Fibroblast of skin of scalp (primary cell): ENCODE measurements at places on chromosomes 16 and 17.

DNA sequence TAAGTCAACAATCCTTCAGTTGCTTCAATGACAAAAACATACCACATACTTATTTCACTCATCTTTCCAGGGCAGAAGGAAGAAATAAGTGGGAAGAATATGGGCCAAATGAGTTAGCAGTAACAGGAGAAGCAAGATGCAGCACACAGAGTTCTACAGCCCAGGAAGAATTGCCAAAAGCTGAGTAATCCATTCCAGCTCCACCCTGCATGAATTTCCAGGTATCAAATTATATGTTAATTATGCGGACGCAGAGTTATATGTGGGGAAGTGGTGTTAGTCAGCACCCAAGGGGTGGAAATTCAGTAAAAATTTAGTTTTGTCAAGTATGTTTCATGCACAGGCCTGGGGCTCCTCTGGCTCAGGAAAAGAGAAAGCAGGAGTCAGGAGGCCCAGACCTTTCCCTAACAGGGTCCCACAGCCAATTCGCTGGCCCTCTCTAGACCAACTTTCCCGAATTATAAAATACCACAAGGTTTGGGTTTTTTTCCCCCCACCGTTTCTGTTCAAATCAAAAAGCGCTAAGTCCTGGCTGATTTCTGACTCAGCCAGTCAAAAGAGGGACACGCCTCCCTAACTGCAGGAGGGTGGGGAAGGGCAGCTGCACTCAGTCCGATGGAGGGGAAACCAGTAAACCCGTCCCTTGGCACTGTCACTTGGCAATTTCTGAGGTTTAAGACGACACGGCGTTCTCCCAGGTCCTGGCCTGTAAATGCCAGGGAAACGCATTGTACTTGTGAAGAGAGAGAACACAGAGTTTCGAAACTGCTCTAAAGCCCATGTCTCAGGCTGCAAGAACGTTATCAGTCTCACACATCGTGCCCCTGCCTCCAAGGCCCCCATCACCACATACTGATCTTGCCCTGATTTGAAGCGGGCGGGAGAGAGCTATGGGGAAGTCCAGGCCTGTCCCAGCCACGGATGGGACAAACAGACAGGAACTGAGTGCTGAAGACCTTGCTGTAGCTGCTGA lies 58.1 kb downstream of the ZFHX3 start:
- peak; percentile 87 for DNase-seq

DNA sequence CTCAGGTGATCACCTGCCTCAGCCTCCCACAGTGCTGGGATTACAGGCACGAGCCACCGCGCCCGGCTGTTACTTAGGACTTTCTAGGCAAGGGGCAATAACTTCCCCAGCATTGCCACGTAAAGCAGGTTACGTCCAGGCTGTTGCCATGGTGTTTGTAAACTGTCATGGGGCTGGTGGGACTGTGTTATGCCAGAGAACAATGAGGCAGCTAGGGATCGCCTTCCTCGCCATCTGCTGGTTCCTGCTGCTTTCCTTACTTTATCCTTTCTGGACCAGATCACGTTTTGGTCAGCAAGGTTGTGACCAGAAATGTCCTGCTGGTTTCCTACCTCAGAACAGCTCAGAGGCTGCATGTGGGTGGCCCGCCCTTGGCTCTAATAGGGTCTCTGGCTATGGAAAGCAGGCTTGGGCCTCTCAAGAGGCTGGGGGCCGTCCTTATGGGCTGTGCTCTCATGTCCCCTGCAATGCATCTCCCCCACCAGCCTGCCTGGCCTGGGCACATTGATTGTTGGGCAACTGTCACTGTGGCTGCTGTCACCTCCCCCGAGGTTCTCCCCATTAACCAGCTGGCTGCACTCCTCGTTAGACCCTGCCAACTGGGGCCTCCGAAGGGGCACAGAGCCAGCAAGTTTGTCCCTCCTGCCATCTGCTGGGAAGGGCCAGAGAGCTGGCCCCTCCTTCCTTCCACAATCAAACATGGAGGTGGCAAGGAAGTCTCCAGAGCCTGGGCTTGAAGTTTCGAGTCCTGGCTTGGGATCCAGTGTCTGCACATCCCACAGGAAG lies 28.2 kb upstream of the ZC3H18 start:
- no peak for DNase-seq

GRCh38 chr16:87491522-87492290 lies 1.1 kb downstream of the ZCCHC14 start:
- no peak for DNase-seq

- no peak for DNase-seq
Measured at GRCh38 chr17:72419866-72420774, 299.3 kb downstream of the SOX9 start.

DNA sequence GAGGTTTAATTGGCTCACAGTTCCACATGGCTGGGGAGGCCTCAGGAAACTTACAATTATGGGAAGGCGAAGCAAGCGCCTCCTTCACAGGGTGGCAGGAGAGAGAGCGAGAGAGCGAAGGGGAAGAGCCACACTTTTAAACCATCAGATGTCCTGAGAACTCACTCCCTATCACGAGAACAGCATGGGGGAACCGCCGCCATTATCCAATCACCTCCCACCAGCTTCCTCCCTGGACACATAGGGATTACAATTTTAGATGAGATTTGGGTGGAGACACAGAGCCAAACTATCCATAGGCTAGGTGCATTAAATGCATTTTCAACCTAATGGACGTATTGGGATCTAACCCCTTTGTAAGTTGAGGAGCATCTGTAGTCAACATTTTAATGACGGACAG lies 4.9 kb upstream of the ANKRD40 start:
- no peak for DNase-seq

DNA sequence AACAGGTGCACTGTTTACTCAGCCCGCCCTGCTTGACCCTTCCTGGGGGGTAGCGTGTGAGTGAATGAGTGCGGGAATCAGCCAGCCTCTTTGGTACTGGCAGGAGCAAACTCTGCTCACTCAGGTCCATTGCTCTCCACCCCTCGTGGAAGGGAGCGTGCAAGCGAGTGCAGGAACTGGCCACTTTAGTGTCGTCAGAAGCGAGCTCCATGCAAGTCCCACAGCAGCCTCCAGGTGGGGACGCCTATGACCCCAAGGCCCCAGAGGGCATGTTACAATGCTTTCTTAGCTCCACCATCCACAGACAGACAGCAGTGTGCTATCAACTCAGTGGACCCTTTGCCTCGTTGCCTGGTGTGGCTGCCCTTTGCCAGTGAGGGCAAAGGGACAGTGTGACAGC lies 1025.1 kb upstream of the CDH8 start:
- no peak for DNase-seq

DNA sequence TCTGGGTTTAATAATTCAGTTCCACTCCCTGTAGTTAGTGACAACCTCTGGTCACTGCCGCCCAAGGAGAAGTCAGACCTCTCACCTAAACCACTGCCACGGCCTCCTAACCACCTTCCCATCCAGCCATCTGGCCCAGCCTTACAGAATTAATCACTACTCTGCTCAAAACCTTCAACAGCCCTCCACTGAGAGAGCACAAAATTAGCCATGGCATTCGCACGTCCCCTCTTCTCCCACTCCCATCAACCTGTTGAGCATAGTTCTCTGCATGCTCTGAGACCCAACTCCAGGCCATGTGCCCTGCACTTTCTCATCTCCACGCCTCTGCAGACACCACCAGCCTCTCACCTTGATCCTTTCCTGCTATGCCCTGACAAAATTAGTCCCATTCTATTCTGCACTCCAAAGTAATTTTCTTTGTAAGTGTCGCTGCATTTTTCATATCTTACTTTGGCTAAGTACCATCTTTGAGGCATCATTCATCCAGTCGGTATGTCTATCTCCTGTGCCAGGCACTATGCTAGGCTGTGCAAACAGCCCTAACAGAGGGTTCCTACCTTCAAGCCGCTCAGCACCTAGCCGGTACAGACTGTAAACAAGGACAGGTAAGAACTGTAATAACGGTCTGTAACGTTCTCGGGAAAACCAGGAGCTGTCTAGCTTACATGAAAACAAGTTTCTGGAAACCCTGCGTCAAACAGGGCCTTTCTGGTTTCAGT lies 963 bp downstream of the COPRS start:
- DNase-seq = no peak

DNA sequence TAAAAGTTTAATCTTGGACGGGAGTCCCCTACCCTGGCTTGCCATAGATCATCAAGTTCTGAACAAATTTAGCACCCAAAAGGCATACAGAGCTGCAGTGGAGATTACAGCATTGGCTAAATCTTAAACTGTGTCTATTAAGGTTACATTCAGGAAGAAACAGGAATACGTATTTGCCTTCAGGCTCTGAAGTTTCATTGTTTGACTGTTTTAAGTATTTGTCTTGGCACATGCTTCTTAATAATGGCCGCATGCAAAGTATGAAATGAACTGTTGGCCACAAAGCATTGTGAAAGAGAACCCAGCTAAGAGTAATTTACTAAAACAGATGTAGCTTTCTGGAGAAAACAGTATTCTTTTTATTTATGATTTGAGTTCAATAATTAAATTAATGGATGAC lies 63.9 kb upstream of the CNEP1R1 start:
- peak; percentile 34 for DNase-seq

DNA sequence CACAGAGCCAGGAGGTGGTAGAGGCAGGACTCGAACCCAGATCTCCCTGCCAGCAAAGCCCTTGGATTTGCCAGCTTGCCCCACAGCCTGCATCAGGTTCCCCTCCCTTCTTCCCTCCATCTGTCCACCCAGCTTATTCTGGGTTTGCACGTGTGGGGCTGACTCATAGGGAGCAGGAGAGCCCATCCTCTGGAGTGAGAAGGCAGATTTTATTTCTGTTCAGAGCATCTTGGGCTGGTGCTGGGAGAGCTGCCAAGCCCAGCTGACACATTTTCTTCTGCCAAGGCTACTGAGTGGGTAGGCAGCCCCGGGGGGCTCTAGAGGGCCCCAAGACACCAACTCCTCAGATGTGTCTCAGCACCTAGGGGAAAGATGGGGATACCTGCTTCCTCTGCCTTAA lies 106.3 kb upstream of the CRHR1 start:
- DNase-seq = no peak

GRCh38 chr17:208429-208828 lies 27.0 kb upstream of the DOC2B start:
- DNase-seq = no peak

- DNase-seq = peak; percentile 93
Measured at GRCh38 chr16:84881702-84882521, 62.1 kb downstream of the CRISPLD2 start.

DNA sequence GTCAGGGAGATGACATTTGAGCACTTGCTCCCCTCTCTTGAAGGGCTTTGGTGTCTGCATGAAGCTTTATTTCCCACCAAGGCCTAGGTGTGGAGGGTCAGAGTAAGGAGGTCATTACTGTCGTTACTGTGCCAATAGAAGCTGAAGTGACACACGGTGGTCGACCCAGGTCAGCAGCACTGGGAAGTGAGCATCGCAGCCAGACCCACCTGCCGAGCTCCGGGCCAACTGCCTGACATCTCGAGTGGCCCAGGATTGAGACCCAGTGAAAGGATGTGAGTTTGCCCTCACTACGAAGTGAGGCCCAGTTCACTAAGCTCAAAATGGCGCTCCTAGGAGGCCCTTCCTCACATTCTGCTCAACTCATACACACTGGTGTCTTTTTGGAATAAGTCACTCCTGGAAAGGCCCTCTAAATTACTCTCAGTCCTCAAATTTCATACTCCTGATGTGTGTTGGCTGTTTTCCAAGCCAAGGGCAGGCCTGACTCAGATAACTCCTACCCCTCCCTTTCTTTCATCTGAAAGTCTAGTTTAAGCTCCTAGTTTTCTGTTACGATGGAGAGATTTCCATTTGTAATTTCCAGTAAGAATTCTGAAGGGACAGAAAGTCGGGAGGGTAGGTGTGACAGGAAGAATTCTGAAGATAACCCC lies 200.4 kb downstream of the LGALS9B start:
- DNase-seq = peak; percentile 81

- DNase-seq = peak; percentile 81
Measured at GRCh38 chr16:81610144-81610842, 165.7 kb downstream of the CMIP start.

DNA sequence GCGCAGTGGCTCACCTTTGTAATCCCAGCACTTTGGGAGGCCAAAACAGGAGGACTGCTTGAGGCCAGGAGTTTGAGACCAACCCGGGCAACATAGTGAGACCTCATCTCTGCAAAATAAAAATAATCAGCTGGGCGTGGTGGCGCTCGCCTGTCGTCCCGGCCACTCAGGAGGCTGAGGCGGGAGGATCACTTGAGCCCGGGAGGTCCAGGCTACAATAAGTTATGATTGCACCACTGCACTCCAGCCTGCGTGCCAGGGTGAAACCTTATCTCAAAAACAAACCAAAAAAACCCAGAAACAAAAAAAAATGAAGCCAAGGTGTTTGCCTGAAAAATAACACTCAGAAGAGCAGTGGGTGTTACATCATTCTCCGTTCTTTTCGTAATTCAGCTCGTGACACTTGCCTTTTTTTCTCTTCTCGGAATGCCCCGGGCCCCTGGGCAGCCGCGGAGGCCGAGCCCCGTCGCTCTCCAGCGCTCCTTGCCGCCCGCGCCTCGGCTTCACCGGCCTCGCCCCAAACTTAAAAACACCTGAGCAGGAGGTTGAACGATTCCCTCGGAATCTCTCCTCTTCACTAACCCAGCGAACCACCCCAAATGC lies 17.0 kb downstream of the PRCD start:
- DNase-seq = no peak

DNA sequence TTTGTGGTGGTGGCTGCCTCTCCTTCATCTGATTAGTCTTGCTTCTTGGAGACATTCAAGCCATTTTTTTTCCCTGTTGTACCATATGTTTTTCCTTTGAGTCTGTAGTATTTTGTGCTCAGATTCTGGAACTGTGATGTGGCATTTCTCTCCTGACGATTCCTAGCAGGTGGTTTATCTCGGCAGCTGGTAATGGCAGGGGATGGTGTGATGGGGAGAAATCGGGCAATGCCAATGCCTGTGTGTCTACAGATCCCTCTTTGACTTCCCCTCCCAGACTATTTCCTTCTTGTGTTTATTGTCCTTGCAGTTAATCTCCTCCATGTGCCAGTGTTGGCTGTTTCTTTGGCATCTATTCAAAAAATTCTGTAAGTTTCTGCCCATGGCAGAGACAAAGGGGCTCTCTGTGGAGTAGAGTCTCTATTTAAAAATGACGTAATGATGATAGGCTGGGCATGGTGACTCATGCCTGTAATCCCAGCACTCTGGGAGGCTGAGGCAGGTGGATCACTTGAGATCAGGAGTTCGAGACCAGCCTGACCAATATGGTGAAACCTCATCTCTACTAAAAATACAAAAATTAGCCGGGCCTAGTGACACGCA lies 90.2 kb upstream of the ERCC4 start:
- DNase-seq = no peak

DNA sequence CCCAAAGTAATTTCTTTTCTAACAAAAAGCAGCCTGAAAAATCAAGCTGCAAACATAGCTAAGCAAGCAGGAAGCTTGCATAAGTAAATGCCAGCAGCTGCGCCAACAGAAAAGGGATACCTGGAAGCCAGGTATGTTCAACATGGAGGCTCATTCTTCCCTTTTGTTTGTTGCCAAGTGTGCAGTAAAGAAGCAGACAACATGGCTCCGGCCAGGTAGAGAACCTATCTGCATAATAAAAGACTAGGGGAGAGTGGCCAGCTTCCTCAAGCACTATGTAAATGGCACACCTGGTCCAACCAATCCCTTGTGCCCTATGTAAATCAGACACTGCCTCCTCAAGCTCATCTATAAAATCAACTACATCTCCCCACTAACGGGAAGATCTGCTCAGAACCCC lies 1407.0 kb downstream of the CDH11 start:
- DNase-seq = no peak
